ENCODE measurements at places on chromosomes 1 and 21.

DNA sequence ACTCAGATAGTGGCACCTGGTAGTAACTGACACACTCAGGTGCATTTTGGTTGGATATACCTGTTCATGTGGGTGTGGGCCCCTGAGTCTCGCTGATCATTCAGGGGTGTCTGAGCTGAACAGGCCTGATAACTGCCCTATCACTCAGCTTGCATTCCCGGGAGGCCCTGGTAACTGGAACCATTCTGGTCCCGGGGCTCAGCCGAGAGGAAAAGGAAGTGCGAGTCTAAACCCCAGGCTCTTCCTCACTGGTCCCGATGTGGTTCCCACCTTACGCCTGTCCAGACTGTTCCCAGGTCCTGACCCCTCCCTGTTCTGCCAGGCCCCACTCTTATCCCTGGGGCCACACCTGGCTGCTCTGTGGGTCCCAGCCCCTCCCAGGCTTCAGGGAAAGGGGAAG, 11.7 kb upstream of the CDK18 start:
- no peak for DNase-seq

DNA sequence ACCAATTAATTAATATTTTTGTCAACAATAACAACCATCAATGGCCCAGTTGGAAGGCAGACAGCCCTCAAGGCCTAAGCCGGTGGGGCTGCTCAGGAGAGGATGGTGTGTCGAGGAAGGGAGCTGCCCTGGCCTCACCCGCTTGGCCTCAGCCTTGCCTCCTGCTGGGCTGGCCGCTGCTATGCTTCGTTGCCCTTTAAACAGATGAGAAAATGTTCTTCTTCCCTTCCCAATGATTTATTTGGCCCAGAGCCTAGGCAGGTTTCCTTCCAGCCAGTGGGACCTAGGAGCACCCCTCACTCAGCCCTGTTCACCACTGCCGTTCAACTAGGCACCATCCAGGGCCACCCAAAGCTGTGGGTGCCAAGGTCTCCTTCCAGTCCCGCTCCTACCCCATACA, 3.1 kb upstream of the ADGRB2 start:
- no peak for DNase-seq

DNA sequence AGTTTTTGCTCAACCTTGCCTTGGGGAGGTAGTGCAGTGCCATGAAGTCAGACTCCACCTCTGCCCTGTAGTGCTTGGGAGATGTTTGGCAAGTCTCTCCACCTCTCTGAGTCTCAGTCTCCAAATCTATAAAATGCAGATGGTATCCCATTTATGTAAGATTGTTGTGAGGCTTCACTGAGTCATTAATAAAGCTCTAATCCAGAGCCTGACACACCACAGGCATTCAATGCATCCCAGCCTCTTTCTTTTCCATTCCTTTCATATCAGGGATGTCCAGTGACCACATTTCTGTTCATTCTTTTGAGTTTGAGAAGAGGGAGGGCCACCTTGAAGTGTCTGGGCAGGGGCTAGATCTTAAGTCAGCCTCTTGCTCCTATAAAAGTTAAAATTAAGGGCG, 37.6 kb upstream of the LMO4 start:
- no peak for DNase-seq

DNA sequence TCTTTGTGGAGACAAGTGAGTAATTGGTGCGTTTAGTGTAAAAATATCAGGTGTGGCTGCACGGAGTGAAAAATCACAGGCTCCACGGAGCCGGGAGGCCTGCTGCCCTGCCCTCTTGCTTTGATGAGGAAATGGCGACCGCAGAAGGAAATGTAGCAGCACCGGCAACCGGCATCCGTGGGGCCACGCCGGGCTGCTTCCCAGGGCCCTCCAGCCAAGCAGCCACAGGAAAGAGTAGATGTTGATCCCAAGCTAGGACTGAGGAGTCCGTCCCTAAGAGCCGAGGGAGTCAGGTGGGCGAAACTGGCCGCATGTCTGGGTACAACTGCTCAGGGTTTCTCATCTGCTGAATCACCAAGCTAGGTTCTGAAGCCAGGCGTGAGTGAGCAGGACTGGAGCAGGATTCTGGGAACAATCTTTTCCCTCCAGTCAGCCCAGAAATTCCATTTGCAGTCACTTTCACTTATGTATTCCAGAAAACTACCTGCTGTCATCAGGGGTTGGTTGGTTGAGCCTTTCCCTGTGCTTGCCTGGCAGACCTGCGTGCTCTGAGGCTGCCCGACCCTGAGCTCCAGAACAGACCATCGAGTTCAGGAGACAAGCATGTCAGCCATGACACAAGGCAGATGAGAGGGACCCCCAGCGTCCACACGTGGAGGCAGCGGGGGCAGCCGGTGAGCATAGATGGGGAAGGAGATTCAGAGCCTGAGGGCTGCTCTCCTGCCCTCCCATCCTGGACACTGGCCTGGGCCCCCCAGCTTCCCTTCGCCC, 5.8 kb upstream of the ITGB2 start:
- no peak for DNase-seq

GRCh38 chr1:46606255-46606965, 2.3 kb upstream of the MKNK1 start:
- DNase-seq, result no peak

- DNase-seq, result no peak
These were observed at the start of gene EVA1C for GRCh38 chr21:32412162-32413014. TSS of gene EVA1C (plus strand) at chr21:32412706. CDS start at chr21:32412854, 148 bp downstream.

- no peak for DNase-seq
These were observed 9.9 kb downstream of the KCNJ15 start for GRCh38 chr21:38266732-38267131.

DNA sequence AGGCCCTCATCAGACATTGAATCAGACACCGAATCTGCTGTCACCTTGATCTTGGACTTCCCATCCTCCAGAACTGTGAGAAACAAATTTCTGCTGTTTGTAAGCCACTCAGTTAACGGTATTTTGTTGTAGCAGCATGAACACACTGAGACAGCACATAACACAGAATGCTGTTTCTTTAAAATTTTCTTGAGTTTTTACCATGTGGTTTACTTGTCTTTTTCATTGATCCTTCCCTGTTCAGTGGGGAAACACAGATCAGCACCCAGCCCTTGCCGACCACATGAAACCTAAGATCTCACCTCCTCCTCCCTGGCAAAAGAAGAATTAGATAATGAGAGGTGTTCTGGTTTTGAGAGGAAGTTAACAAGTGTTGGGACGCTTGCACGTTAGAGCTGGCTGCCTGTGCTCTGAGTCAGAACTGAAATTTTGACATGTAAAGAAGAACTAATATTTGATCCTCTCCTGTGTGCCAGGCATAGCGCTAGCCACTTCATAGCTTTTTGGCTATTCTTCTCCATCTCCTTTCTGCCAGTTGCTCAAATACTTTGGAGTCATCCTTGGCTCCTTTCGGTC, 179.6 kb downstream of the DHRS3 start:
- DNase-seq, result no peak

- DNase-seq, result no peak
These were observed 80.3 kb downstream of the RNF220 start for GRCh38 chr1:44485229-44485933.

Data from stimulated activated CD8-positive, alpha-beta memory T cell treated with anti-CD3 and anti-CD28 coated beads, Interleukin-7, amount 100 ng/mL, for 1 hour (primary cell).